Pancreas (tissue), 10 donors: ENCODE measurements at places on chromosomes 4 and X. TPM values are rescaled to one million over a fixed set of nuclear protein-coding genes. Genes with fewer than 3 reads are reported as not detected.

Gene SPANXN3
- not detected for polyA plus RNA-seq

Gene PLXNB3
- 22.9 TPM for polyA plus RNA-seq

Gene HEPH
- polyA plus RNA-seq: 0.38 TPM

Gene ARSD
- polyA plus RNA-seq: 17.8 TPM

Gene BEX1
- polyA plus RNA-seq: 263 TPM

Gene HTR2C
- not detected for polyA plus RNA-seq

Gene PABPC1L2B
- polyA plus RNA-seq: not detected

Gene DMP1
- 0.02 TPM for polyA plus RNA-seq

Gene DEFB131A
- not detected for polyA plus RNA-seq

DNA sequence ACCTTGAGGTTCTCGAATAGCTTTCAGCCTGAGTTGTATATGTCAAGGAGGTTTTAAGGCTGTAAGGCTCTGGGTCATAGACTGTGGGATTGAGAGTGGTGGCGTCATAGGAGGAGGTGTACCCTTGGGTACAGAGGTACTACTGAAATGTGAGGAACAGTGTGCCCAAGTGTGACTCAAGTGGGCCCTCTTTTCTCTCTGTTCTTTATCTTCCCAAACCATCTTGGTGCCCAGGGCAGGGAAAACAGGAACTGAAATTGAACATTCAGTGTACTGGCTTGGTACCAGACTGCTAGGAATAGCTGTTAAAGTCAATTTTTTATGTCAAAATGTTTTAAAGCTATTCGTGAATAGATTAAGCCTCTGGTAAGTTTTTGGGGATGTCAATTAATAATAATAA is 136.2 kb upstream of the RPS6KA3 start:
- no peak for DNase-seq

DNA sequence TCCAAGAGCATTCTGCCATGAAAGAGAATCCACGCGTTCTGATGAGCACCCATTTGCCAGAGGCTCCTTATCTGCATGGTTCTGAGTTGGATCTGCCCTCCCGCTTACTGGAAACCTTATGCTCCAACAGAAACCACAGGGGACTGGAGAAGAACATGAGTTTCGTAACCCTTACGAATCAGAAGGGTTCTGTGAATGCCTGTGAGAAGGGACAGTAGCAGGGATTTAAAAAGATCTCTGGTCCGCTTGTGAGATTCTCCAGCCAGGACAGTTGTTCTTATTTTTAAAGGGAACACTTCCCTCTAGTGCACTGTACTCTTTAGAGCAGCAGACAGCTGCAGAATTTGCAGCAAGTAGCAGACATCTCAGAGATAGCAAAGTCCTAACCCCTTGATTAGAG is 22.5 kb upstream of the CENPU start:
- DNase-seq: no peak

GRCh38 chr4:47017494-47017893 is 13.9 kb upstream of the GABRB1 start:
- no peak for DNase-seq

DNA sequence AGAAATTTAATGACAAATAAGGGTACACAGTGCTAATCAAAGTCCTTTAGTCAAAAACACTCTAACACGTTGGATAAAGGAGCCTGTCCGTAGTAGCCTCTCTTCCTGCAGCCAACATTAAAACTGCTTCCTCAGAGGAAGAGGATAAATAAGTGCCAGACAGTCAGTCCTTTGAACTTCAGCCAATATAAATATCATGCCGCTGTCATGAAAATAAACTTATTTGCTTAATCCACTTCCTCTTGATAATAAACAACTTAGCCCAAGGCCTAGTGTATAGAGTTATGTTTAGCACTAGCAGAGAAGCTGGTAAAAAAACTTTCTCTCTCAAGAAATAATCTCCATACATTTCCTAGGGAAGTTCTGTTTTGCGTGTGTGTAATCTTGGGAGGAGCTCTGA is 196.7 kb downstream of the HS3ST1 start:
- no peak for DNase-seq

DNA sequence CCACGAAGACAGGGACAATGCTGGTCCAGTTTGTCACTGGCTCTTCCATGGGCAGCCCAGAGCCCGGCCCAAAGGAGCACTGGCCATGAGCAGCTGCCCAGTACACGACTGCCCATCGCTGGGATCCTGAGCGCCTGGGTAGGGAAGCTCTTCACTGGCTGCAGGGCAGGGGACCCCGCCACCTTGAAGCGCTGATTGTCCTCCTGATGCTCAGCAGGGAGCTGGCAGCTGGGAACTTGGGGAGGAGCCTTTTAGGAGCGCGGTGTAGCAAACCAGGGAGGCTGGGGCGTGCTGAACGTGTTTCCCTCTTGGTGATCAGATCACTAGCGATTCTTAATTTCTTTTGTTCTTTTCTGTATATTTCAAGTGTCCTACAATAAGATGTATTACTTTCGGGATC is 1.8 kb downstream of the L1CAM start:
- DNase-seq: no peak

DNA sequence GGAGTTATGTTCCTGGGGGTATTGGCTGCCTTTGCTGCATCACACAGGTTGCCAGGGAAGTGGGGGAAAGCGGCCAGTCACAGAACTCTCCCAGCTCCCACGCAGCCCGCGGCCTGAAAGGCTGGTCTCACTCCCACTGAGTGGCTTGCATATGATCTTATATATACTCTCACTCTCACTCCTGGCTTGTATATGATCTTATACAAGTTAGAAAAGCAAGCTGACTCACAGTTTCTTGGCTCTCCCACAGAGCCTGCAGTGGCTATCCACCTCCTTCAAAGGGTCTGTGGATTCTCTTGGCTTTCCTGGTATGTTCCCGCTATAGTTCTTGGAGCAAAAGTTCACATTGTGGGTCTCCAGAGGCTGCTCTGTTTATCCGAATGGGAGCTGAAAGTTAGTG is 833.5 kb upstream of the GALNTL6 start:
- no peak for DNase-seq

DNA sequence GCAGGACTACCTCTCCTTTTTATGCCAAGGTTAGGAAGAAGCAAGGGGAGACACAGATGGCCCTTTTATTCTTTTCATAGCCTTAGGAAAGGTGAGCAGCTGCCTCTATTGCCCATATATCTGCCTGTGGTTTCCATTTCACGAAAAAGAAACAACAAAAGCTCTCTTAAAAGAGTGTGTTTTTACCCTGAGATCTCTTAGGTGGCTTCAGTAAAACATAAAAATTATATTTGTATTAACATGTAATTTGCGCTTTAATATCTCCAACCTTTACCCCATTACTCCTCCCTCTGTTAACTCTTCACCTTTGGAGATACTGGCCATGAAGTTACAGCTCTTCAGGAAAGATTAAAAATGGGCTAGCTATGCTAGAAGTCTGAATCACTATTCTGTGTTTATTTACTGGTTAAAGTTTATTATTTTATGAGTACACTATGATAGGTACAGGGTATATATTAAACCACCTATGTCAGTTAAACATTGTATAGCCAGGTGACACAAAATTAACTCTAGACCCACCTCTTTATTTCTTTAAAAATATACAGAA is 15.0 kb upstream of the SULT1B1 start:
- no peak for DNase-seq

- DNase-seq: no peak
Measured at GRCh38 chr4:153348006-153348405, 3.5 kb downstream of the MND1 start.

- no peak for DNase-seq
Measured at GRCh38 chrX:39974270-39974669, 123.5 kb downstream of the BCOR start.

- DNase-seq: no peak
Measured at GRCh38 chr4:85669204-85669603, 194.3 kb downstream of the ARHGAP24 start.

DNA sequence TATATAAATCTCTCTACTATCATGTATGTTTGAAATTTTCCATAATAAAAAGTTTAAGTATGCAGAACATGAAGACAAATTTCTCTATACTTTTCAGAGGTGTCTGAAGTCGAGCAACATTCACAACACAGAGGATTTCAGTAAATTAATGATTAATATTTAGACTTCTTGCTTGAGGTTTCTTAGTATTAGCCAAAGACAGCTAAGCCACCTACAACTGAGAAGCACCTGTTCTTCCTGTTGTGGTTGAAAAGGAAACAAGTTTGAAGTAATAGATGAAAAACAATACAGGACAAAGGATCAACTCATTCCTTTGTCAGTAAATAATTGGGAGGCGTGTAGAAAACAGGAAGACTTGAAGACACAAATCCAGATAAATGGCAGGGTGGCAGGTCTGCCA is 21.1 kb downstream of the SCML1 start:
- DNase-seq: no peak
